Activated T-cell treated with anti-CD3 and anti-CD28 coated beads for 1 hour (primary cell): ENCODE measurements at places on chromosomes 13 and 19.

- DNase-seq = no peak
These were observed 2.5 kb downstream of the COX6B2 start for GRCh38 chr19:55352040-55352439.

DNA sequence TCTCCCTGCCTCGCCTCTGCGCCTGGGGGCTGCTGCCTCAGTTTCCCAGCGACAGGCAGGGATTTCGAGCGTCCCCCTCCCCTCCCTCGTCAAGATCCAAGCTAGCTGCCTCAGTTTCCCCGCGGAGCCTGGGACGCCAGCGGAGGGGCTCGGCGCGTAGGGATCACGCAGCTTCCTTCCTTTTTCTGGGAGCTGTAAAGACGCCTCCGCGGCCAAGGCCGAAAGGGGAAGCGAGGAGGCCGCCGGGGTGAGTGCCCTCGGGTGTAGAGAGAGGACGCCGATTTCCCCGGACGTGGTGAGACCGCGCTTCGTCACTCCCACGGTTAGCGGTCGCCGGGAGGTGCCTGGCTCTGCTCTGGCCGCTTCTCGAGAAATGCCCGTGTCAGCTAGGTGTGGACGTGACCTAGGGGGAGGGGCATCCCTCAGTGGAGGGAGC lies 722 bp upstream of the ICAM1 start:
- DNase-seq = peak; percentile 48

- DNase-seq = no peak
These were observed 7.9 kb downstream of the TUBA3C start for GRCh38 chr13:19173752-19174151.

DNA sequence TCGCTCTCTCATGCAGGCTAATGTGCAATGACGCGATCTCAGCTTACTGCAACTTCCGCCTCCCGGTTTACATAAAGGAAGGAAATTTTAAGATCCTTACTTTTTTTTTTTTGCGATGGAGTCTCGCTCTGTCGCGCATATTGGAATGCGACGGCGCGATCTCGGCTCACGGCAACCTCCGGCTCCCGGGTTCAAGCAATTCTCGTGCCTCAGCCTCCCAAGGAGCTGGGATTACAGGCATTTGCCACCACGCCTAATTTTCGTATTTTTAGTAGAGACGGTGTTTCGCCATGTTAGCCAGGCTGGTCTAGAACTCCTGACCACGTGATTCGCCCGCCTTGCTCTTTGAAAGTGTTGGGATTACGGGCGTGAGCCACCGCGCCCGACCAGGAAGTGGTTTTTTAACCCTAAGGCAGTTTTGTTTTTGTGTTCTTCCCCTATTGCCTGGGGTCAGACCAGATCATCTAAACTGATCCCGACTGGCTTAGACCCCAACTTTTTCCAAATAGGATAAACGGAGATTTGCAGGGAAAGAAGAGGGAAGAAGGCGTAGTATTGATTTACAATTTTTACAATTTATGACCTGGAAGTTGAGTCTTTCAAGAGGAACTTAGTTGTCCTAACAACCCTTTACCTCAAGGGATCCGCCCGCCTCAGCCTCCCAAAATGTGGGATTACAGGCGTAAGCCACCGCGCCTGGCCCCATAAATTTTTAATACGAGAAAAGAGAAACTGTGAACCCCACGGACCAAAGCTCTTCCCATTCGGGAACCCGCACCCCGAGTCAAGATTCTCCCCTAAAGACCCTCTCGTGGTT lies 142.0 kb downstream of the ZNF737 start:
- DNase-seq = peak; percentile 7

DNA sequence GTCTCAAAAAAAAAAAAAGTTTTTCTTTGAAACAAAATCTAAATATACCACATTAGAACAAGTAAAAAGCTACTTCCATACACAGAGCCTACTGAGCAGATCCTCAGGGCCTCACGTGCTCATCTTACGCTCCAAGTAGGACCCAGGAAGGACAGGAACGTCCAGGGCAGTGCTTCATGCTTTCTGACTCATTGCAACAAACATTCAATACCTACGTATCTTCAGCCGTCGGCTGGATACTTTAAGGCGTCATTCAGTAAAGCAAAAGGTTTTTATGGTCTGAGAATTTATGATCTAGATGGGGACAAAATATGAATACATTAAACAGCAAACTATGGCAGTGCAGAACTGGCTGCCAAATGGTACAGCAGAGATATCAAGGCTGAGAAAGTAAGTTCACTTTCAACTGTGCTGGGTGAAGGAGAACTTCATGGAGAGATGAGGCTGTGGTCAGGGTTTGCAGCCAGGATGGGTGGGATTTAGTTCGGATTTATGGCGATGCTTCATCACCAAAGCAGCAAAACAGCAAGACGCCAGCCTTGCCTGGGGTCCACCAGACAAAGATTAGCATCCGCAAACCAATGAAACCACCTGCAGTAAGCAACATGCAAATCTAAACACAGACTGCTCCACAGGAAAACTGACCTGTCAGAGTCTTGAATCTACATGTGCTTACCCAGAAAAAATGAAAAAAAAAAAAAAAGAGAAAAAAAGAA lies 20.5 kb downstream of the CARS2 start:
- no peak for DNase-seq

DNA sequence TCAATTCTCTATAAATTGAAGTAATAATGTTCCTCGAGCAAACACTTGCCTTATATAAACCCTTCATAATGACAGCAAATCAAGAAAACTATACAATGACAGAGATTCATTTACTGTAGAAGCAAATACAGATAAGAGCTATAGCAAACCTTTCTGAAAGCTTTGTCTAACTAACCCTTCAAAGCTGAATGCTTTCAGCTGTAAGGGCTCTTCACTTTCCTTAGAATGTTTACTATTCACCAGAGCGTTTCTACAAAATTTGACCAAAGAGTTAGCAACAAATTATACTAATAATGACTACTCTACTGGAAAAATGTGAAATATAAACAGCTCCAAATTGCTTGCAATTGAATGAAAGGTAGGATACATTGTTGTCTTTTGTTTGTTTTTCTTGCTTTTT lies 218.1 kb downstream of the SLITRK5 start:
- DNase-seq = no peak

GRCh38 chr13:59409634-59410200 lies 754.0 kb downstream of the DIAPH3 start:
- no peak for DNase-seq

- DNase-seq = no peak
These were observed 9.8 kb downstream of the BICRA start for GRCh38 chr19:47618771-47619170.

GRCh38 chr19:29525901-29526729 lies at the start of gene VSTM2B:
TSS of gene VSTM2B (plus strand) at chr19:29525994. CDS start at chr19:29526584, 590 bp downstream.
- no peak for DNase-seq

GRCh38 chr13:24179486-24179850 lies 18.9 kb downstream of the SPATA13 start:
- no peak for DNase-seq

DNA sequence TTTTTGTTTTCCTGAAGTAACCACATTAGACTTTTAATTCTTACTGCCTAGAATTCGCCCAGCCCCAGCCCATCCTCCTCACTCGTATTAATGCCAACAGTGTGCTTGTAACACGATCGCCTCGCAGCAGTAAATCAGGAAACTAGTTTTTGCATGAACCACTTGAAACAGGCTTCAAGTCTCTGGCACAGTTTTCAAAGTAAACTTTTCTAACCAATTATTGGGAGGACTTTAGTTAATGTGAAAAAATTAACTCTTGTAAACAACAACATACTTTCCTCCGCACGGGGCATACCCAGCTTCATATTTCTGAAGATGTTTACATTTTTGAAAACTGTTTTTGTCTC lies 39.2 kb downstream of the TNFRSF19 start:
- no peak for DNase-seq

GRCh38 chr13:74273581-74273980 lies 139.4 kb upstream of the KLF12 start:
- no peak for DNase-seq

GRCh38 chr13:50198508-50198907 lies 183.3 kb downstream of the KCNRG start:
- no peak for DNase-seq

DNA sequence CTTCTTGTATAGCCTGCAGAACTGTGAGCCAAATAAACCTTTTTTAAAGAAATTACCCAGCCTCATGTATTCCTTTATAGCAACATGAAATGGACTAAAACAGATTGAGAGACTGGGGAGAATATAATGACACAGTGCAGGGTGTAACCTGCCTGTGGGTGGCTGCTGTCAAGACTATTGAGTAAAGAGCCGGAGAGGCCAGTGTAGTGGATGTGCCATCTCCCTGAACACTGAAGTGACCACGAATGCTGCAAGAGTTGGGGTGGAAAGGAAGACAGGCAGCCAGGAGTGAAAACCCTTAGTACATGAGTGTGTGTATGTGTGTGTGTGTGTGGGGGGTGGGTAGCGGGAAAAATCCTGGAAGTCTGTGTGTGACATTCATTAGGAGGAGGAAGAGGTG lies 55.2 kb upstream of the FLT1 start:
- no peak for DNase-seq

DNA sequence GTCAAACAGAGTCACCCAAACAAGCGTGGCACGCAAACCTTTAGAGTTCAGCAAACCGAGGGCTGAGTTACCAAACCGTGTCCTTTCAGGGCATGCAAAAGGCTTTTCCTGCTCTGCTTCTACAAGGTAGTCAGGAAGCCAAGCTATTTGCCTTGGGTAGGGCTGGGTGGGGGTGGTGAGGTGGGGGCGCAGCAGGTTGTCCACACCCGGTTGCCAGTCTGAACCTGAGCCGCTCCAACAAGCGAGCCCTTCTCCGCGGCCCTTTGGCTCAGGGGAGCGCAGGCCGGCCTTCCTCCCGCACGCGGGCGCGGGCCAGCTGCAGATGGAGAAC lies 347 bp upstream of the CLDN10 start:
- no peak for DNase-seq

- DNase-seq = no peak
These were observed 567 bp downstream of the EFNB2 start for GRCh38 chr13:106534639-106535551.

GRCh38 chr19:41016488-41017071 lies 25.5 kb downstream of the CYP2B6 start:
- DNase-seq = no peak

- no peak for DNase-seq
These were observed 308.4 kb downstream of the FGF9 start for GRCh38 chr13:21979161-21979806.

DNA sequence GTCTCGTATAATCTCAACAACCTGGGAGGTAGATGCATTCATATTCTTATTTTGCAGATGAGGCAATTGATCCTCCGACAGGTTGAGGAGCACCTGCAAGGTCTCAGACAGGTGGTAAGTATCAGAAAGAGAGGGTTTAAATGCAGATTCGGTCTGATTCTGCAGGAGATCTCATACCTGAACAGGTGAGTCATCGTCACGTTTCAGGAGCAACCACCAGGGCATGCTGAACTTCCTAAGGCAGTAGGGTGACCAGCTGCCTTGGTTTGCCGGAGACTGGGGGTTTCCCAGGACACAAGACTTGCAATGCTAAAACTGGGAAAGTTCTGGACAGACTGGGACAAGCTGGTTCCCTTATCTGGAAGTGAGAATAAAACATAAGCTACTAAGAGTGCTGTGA lies 68.8 kb upstream of the TSHZ3 start:
- no peak for DNase-seq

DNA sequence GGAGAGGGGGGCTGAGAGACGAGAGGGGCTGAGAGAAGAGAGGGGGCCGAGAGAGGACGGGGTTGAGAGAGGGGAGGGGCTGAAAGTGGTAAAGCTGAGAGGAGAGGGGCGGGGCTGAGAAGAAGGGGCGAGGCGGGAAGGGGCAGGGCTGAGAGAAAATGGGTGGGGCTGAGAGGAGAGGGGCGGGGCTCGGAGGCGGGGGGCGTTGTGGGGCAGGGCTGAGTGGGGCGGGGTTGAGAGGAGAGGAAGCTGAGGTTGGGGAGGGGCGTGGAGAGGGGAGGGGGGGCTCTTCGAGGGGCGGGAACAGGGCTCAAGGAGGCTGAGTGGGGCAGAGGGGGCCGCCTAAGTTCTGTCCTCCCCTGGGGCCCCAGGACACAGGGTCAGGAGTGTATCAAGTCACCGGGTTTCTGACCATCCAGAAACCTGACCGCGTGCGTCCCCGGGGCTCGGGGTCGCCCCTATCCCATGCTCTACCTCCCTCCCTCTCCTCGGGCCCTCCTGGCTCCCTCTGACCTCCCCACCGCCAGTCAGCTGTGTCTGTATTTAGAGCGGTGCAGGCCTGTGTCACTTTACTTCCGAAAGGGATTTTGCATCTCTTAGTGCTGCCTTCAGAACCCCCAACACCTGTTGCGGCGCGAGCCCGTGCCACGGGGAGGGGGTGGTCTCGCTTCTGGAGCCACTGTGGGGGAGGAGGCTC lies 38.6 kb upstream of the SEMA6B start:
- peak; percentile 25 for DNase-seq
